ENCODE measurements at places on chromosomes 7 and 10.

GRCh38 chr10:14507781-14508180 lies 177.1 kb upstream of the FRMD4A start:
- no peak for DNase-seq

- no peak for DNase-seq
These were observed 1.7 kb downstream of the COL28A1 start for GRCh38 chr7:7533831-7534430.

GRCh38 chr10:62253704-62254103 lies 14.9 kb downstream of the RTKN2 start:
- no peak for DNase-seq

GRCh38 chr10:23448802-23449570 lies 10.1 kb downstream of the OTUD1 start:
- DNase-seq, result no peak

DNA sequence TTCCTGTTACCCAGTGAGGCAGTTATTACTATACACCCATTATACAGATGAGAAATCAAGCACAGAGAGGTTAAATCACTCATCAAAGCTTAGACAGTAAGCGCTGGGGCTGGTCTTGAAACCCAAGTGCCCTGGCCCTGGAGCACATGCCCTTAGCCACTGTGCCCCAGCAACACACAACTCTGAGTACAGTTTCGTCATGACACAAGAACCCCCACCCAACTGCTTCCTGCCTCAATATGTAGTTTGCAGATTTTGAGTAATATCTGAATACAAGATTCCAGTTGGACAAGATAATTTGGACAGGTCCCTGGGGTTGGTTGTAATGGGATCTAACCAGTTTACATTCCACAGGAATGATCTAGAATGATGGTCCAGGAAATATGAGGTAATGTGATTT lies 62.8 kb downstream of the SH3PXD2A start:
- no peak for DNase-seq

GRCh38 chr7:123652406-123652805 lies 3.3 kb upstream of the LMOD2 start:
- DNase-seq, result no peak

DNA sequence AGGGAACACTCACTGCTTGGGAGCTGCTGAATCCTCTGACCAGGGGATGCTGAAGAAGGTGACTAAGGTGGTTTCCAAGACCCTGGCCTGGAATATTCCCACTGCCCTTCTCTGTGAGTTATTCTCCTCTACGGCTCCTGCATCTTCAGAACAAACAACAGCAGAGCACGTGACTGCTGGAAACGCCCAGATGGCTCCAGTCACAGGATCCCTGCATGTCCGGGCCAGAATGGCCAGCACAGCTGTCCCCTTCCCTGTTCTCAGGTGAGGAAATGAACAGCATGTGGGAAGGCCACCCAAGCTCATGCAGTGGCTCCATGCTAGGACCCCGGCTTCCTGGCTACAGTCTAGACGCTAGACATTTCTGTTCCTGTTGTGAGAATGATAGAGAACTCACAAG lies 43.1 kb downstream of the GHRHR start:
- no peak for DNase-seq

- no peak for DNase-seq
These were observed 4.5 kb downstream of the FKBP6 start for GRCh38 chr7:73332447-73332846.

- peak; percentile 65 for DNase-seq
These were observed 742 bp downstream of the LMBR1 start for GRCh38 chr7:156892081-156892800.

DNA sequence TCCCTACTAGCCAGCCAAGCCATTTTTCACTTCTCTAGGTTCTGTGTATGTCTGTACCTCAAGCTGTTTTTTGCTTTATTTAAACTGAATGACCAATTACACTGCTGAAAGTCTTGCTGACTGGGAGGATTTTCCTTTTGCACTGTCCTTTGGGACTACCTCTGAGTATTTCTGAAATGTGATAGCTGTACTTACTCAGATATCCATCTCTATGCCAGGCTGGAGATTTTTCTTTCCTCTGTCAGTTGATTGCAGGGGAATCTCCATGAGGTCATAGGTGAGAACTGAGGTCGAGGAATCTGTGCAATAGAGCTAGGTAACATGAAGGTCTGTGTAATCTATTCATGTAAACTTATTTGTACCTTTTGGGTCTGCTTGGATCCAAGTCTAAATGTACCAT lies 38.9 kb upstream of the ANKRD1 start:
- DNase-seq, result no peak

GRCh38 chr10:122549636-122550035 lies 10.9 kb upstream of the DMBT1 start:
- no peak for DNase-seq

Data from stimulated activated CD4-positive, alpha-beta T cell treated with anti-CD3 and anti-CD28 coated beads, Interleukin-4, amount 100 ng/mL, for 4 hours (primary cell).